HAP-1 (cell line): ENCODE measurements at places on chromosomes 12 and 14.

- no peak for DNase-seq
Measured at GRCh38 chr14:61474015-61474414, 152.6 kb downstream of the PRKCH start.

DNA sequence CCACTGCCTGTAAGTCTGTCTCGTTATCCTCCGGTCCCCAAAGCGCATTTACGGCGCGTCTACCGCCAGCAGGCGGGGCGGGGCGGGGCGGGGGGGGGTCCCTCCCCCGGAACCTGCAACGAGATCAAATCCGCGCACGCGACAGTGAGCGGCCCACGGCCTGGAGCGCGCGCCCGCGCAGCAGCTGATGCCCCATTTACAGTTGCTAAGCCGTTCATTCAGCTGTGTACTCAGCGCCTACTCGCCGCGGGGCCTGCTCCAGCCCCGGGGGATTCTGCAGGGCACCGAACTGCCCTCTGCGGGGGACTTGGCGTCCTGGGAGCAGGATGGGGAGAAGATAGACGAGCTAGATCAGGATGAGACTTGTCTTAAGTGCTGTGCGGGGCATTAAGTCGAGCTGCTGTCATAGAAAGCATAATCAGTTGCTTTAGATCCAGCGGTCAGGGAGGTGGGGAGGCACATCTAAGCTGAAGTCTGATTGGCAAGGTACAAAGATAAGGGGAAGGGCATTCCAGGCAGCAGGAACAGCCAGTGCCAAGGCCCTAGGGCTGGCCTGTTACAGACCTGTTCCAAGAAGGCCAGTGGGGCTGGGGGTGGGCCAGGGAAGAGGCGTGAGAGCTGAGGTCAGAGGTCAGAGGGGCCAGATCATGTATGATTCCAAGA, 1.4 kb upstream of the CCDC85C start:
- peak; percentile 60 for DNase-seq

DNA sequence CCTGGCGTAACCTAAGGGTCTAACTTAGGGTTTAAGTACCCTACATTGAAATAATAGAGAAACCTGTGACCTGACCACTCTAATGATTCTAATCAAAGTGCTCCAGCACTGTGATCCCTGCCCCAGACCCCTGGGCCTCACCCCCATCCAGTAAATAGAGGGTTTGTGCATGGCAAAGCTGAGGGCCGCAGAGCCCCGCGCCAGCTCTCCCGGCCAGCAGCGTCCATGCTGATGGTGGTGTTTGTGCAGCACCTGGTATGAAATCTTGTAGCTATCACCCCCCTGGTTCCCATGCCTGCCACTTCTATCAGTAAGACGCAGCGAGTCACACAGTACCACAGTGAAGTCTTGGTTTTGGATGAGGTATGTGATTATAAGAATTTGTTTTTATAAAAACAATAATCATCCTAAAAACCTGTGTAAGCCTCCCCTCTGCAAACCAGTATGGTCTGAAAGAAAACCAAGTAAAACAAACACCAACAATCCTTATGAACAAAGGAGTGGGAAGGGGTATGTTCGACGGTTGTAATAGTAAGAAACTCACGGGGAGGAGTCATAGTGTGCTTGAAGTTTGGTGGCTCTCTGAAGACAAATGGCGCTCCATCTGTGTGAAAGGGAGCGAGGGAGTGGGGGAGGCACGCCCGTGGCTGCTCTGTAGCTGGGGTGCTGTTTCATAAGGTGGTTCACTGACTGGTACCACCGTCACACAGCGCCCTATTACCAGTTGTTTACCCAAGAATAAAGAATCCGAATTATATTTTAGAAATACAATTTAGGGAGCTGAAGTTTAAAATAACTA, 156.2 kb downstream of the CACNA1C start:
- DNase-seq: no peak

DNA sequence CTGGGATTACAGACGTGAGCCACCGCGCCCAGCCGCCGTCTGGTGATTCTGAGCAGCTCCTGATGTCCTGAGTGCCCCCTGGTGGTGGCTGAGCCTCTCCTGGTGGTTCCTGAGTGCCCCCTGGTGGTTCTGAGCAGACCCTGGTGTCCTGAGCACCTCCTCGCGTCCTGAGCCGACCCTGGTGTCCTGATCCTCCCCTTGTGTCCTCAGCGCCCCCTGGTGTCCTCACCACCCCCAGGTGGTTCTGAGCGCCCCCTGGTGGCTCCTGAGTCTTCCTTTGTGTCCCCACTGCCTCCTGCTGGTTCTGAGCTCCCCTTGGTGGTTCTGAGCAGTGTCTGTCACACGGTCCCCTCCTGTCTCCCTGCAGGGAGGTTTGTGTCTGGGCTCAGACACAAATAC, 1304.9 kb downstream of the TMEM121 start:
- peak; percentile 43 for DNase-seq

DNA sequence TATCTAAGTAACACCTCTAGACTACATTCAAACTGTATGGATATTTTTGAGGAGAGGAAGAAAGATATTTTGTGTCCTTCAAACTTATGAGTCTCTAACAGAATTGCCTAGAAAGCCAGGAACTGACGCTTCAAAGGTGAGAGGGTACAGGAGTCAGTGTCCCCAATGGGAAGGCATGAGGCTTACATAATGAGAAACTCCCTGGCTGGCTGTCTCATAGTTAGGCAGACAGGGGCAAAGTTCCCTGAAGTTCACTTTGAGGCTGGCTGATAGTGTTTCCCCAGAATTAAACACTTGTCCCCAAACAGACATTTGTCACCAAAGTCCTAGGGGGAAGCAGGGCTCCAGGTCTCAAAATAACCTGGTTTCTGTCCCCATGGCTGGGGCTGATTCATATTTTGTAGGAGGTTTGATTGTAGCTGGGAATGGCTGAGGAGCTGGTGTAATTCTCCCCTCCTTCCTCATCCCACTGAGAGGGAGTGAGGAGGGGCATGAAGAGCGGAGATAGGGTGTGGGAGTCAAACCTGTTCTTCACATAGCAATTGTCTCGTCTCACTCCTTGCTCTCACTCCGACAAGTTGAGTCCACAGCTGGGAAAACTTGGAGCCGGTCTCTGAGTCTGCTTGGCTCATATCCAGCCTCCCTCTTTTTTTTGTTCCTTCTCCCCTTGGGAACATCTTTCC, 56.4 kb upstream of the CISTR start:
- no peak for DNase-seq

GRCh38 chr12:106633451-106633823, 50.6 kb downstream of the RFX4 start:
- DNase-seq: no peak

DNA sequence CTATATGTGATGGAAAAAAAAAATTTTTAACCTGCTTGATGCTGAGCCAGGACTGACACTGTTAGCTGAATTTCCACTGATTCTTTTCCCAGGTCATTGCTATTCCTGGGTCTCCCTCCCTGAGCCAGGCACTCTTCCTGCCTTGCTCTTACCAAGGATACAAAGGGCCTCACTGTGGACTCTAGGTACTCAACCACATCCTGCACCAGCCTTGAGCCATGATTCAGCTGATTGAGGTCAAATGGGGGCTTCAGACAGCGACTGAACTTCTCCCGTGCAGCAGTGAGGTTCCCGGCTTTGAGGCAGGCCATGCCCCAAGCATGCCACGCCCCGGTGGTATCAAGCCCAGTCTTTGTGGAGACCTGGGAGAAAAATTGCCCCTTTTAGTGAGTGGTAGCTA, 54.3 kb downstream of the ZFYVE26 start:
- no peak for DNase-seq

GRCh38 chr14:75307700-75308379, 29.2 kb downstream of the FOS start:
- DNase-seq: peak; percentile 94

- DNase-seq: no peak
Measured at GRCh38 chr14:71636076-71636475, 296.2 kb upstream of the RGS6 start.

DNA sequence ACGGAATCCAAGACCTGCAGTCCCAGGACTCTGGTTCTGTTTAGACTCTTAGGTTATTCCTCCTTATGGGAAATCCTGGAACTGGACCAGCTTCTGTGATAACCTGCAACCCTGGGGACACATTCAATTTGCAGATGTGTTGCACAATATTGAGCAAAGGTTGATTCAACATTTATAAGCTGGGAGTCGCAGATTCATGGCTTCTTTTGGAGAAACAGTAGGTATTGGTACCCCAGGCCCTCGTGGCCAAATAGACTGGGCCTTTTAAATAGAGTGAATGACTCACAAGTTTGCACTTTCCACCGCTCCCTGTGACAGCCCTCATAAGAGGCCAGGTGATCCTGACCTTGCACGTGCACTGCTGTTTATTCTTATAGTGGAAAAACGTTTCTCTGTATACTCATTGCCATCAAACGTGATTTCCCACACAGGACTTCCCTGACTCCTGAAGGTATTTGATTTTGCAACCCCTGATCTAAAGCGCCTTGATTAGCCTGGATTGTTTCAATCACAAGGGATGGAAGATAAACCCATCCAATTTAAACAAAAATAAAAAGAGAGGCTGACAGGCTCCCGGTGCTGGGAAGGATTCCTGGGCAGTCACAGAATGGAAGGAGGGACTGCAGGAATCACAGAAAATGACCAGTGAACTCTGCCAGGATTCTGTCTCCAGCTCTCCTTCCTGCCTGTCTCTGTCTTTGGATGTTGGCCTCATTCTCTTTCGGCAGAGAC, 98.0 kb downstream of the VCPKMT start:
- DNase-seq: no peak

GRCh38 chr12:33795536-33795935, 226.8 kb upstream of the ALG10 start:
- no peak for DNase-seq

DNA sequence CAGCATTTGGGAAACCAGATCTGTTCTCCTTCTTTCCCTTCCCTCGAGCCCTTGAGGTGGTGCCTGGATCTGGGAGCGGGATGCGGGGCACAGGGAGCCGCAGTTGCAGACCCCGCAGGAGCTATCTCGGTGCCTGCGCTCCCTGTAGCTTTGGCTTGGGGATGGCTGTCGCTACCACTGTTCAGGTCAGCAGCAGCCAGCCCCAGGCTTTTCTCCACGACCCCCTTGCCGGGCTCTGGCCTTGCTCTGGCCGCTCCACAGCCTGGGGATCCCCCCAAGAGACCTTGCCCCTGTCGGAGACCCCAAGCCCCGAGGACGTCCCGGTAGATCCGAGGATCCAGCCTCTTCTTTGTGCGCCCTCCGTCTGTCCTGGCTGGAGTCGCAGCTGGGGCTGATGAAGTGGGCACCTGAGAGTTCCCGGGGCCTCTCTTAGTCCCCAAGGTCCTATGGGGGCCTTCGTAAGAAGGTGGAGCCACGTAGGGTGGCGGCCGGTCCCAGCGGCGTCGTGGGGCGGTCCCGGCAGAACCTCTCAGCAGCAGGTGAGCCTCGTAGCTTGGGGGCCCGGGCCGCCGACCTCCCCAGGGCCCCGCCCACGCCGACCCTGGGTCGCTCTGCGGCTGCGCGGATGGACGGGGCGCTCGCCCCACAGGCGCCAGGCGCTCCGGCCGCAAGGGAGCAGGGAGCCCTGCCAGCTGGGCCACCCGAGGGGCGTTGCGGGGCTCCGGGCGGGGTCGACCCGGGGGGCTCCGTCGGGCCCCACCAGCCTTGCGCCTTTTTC, 1.3 kb downstream of the DDN start:
- no peak for DNase-seq

DNA sequence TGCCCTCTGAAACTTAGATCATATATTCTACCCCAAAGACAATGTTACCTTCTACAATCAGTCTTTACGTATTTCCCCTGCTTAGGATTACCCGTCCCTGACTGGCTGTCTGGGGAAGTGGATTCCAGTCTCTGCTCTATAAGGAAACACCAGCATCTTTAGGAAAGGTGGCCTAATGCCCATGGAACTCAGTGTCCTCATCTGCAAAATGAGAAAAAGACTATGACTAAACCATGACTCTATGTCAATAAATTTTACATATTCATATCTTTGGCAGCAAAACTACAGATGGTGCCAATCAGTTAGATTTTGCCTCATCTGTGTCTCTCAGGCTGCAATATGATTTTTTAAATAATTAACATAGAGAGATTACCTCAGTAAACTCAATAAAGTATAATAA, 133.8 kb downstream of the ITPR2 start:
- DNase-seq: no peak

DNA sequence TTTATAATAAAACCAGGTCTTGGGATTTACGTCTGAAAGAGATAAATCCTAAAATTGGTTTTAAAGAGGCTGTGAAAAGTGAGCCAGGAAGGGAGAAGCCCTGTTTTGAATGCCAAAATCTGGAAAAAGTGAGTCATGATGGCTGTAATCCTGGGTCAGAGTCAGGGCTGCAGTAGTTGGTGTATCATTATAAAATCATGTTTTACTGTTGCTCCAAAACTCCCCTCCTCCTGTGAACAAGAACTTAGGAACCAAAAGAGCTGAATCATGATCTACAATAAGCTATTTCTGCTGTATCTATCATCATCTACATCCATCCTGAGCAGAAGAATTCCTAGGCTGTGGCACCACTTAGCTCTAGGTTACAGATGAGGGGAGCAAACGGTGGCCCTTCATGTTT, 79.3 kb downstream of the LMO3 start:
- no peak for DNase-seq

DNA sequence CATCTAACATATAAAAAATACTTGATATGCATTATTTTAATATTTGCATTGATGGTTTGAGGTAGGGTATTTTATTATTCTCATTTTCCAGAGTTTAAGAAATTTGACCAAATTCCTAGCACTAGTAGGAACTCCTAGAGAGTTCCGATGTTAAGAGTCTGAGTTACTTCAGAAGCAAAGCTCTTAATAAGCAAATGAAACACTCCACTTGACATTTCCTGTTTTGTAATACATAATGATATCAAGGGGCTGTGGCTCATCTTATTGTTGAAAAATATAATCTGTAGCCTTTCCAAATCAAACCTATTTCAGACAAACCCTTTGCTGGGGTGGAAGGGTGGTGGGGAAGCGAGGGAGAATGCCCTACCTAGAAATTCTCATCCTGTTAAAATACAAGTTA, 355.5 kb downstream of the DIO2 start:
- no peak for DNase-seq

GRCh38 chr12:41663598-41664265, 475.6 kb downstream of the PDZRN4 start:
- peak; percentile 19 for DNase-seq

DNA sequence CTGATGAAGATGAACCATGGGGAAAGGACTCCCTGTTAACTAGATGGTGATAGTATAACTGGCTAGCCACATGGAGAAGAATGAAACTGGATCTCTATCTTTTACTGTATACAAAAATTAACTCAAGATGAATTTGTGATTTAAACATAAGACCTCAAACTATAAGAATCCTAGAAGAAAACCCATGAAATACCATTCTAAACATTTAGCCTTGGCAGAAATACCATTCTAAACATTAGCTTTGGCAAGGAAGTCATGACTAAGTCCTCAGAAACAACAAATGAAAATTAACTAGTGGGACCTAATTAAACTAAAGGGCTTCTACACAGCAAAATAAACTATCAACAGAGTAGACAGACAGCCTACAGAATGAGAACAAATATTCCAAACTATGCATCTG, 28.4 kb upstream of the NOVA1 start:
- DNase-seq: no peak
